ENCODE measurements at places on chromosomes 7 and 10.

DNA sequence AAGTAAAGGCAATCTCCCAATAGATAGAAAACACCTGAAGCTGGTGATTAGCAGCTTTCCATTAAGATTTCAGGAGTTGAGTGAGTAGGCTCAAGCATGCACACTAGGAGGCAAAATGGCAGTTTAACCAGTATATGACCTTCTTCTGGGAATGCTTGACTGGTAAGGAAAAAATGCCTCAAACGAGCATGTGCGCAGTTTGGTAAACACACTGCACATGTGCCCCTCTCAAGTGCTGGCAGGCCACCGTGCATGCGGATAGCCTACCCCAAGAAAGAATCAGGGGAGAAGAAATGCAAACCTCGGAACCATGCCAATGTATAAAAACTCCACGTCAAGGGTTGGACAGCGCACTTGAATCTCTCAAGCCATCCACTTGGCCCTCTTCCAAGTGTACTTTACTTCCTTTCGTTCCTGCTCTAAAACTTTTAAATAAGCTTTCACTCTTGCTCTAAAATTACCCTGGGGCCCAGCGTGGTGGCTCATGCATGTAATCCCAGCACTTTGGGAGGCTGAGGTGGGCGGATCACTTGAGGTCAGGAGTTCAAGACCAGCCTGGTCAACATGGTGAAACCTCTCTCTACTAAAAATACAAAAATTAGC is 98.8 kb upstream of the CDK1 start:
- no peak for DNase-seq

- no peak for DNase-seq
Measured at GRCh38 chr7:618539-619367, 99.1 kb upstream of the PDGFA start.

- no peak for DNase-seq
Measured at GRCh38 chr7:47401611-47402570, 180.0 kb downstream of the TNS3 start.

GRCh38 chr10:88759366-88760101 is at the start of gene LIPN:
Gene LIPN (plus strand): TSS chr10:88760020. CDS start chr10:88761406, 1,386 bp downstream.
- peak; percentile 13 for DNase-seq

GRCh38 chr10:97821308-97822038 is 28.2 kb upstream of the GOLGA7B start:
- DNase-seq, result no peak

- no peak for DNase-seq
Measured at GRCh38 chr7:31108097-31108657, 56.1 kb downstream of the ADCYAP1R1 start.

DNA sequence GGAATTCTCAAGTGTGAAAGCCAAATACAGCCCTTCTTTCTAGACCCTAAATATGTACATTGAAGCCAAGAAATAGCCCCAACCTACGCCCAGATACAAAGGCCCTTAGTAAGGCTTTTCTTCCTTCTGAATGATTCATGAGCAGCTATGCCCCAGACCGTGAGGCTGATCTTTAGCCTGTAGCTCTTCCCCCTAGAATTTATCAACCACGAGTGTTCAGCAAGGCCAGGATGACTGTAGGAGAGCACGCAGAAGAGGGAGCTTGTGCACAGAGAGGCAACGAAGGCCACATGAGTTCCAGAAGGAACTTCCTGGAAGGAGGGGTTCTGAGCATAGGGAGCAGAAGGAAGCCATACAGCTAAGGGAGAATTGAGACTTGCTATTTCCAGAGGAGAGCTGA is 53.0 kb upstream of the HABP2 start:
- DNase-seq, result no peak

GRCh38 chr10:71481746-71482410 is 85.2 kb downstream of the CDH23 start:
- DNase-seq, result no peak

DNA sequence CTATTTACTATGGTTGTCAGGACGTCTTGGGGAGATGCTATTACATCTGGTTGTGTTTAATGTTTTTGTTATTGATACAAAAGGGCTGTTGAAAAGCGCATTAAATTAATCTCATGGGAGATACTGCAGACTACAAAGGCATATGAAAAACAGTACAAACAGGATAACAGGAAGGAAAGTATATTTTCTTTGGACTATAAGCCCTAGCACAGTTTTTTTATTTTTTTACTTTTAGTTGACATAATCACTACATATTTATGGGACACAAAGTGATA is 341.3 kb downstream of the ARL4A start:
- no peak for DNase-seq

- DNase-seq, result no peak
Measured at GRCh38 chr7:46933596-46933995, 648.3 kb downstream of the TNS3 start.

DNA sequence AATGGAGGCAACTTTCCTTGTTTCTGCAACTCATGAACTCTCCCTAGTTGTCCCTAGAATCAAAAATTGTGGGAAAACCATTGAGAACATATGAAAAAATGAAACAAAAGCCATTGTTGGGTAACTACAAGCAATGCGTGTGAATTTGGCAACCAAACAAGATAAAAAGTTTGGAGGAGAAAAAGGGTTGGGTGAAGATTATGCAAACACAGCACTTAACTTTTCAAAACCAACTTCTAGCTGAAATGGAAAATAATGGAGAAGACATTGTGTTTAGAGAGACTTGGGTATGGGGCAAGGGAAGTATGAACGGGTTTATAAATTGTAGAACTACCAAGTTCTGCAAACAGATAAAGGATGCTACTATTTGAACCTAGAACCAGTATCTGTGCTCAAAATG is 89.0 kb upstream of the SVIL start:
- DNase-seq, result no peak

GRCh38 chr10:50286517-50286916 is 35.2 kb upstream of the ASAH2 start:
- peak; percentile 72 for DNase-seq

All from AG20443 (cell line).